ENCODE measurements at places on chromosomes 16 and 17.
A peak's percentile ranks its signal among the peaks of the same experiment; 100 is the strongest.

- DNase-seq = no peak
Observed at GRCh38 chr16:57653936-57654335, 14.2 kb upstream of the ADGRG3 start.

- DNase-seq = no peak
Observed at GRCh38 chr16:24988593-24989338, 26.4 kb downstream of the ARHGAP17 start.

- no peak for DNase-seq
Observed at GRCh38 chr16:58475091-58475619, 24.8 kb upstream of the NDRG4 start.

DNA sequence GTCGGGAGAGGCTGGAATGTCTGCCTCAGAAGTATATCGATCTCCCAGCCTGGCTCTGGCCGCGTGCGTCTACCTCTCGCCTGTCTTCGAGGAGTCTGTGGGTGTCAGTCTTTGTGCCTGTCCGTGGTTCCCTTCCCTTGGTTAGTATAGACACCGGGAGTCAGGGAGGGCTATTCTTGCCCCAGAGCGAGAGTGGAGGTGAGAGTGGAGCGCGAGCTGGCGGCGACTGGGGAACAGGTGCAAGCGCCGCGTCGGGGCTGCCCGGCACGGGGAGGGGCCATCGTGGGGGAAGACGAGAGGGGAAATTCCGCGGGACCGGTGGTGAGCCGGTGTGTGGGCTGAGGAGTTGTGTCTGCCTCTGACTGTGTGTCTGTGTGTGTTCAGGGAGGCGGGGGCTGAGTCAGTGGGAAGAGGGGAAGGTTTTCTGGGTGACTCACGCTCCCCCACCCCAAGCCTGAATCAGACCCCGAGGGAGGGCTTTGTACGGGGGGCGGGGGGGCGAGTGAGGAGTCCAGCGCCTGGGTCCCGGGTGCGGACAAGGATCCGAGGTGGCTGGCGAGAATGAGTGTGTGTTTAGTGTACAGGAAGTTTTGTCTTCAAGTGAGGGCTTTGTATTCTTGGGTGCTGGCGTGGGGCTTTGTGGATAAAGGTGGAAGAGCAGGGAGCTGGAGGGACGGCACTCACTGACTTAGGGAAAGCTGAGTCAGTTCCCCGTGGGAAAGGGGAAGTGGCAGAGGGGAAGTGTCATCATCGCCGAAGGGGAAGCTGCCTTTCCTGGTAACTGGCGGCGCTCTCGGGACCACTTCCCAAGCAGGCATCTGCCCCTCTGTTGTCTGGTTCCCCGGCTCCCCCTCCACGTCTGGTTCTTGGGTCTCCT, 8.6 kb downstream of the KDM6B start:
- no peak for DNase-seq

DNA sequence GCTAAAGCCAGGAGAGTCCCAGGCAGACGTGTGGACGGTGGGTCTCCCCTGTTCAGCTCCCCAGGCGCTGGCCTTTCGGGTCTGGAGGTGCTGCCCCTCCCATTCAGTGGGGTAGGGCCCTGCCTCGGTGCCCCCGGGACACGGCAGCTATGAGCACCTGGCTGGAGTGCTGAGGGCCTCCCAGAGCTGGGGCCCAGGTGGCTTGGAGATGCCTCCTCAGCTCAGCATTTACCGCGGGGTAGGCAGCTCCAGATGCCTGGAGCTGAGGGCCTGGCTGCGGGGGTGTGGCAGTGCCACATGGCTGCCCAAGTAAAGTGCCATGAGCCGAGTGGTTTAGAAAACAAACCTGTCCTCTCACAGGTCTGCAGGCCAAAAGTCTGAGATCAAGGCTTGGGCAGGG, 19.5 kb downstream of the SOX8 start:
- no peak for DNase-seq

DNA sequence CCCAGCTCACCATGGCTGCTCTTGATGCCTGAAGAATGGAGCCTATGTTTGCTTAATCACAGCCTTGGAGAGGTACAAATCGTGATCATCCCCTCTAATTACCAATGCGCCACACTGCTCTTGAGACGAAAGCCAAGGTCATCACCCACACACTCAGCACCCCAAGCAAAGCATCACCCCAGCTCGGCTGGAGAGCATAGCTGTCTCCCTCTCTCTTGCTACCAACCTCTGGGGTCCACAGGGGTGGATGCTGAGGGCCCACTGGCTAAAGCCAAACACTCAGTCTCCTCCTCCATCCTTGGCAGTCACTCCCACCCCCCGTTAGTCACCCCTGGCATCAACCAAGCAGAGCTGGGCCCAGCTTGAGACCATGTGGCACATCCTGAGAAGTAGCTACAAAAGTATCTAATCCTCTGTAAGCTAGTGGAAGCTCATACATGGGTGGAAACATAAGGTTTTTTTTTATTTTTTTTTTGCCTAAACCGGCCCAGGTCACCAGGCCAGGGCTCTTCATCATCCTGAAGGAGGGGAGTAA, 44.8 kb downstream of the PIMREG start:
- DNase-seq = no peak

- no peak for DNase-seq
Observed at GRCh38 chr17:76193591-76193990, 46.7 kb downstream of the RNF157 start.

DNA sequence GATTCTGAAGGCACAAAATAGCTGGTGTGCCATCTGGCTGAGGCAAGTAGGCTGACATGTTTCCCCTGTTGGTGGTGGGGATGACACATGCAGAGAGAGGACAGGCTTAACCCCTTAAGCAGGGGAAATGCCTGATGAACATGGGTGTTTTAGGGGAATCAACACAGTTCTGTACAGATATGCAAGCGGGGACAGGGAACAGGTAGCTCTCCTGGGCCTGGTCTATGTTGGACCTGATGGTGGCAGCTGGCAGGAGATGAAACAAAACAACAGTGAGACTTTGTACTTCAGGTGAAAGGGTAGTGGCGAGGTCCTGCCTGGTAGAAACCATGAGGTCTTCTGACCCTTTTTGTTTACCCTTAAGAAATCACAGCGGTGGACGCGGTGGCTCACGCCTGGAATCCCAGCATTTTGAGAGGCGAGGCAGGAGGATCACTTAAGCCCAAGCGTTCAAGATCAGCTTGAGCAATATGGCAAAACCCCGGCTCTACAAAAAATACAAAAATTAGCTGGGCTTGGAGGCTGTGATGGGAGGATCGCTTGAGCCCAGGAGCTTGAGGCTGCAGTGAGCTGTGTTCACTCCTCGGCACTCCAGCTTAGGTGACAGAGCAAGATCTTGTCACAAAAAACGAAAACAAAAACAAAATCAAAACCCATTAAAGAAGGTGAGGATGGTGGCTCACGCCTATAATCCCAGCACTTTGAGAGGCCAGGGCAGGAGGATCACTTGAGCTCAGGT, 10.5 kb downstream of the OR1F1 start:
- no peak for DNase-seq

DNA sequence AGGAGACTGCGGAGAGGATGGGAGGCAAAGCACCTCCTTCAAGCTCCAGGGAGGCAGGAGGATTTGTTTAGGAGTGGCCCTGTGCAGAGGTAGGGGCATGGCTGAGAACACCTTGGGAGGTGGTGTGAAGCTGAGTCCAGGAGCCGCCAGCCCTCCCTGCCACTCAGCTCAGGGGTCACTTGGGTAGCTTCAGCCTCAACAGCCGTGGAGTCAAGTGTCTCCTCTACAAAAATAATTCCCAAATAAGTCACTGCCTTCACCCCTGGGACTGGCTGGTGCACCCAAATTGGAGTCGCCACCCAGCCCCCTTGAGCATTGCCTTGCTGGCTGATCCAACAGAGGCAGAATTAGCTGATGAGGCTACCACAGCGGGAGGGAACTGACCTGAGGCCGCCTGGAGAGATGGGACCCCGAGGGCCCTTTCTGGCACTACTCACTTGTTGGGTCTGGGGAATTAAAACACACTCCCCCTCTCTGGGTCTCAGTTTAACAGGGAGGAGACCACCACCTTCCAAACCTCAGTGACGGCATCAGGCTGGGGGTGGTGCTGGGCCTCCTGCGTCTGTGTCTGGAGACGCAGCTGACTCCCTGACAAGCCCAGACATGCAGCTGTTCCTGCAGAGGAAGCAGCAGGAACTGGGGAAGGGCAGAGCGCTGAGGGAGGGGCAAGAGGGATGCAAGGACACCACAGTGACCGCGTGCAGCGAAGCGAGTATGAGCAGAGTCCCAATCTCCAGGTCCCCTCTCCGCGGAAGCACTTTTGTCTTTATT, 87.9 kb upstream of the TOB1 start:
- DNase-seq = peak; percentile 75

GRCh38 chr17:62986549-62986948, 20.5 kb downstream of the TANC2 start:
- no peak for DNase-seq

DNA sequence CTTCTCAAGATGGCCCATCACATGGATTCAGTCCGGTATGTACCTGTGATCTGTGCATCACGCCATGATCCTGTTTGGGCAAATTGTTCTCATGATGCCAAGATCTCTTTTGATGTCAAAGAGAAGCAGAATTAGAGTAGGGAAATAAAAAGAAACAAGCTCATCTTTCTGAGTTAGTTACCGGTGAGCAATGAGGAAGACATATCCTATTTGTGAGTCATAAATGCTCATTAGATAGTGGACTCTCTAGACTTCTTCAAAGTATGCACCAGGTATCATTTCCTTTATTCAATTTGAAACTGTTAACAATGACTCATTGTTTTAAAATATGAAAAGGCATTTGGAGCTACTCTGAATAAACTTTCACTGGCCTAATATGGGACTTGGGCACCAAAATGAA, 8.0 kb upstream of the KRTAP4-12 start:
- no peak for DNase-seq

GRCh38 chr17:71580220-71580619, 540.6 kb upstream of the SOX9 start:
- no peak for DNase-seq
